Cardiac septum (tissue), 1 donor: ENCODE measurements at places on chromosomes 3 and 15. TPM values are rescaled to one million over a fixed set of nuclear protein-coding genes. Genes with fewer than 3 reads are reported as not detected.

Gene CAPN3
- 14.8 TPM for total RNA-seq

Gene IQCF5
- total RNA-seq, result not detected

Gene SPINK8
- not detected for total RNA-seq

Gene PIK3CA
- 28.8 TPM for total RNA-seq

Gene SLC22A14
- total RNA-seq, result 0.24 TPM

Gene SAMMSON
- 0.27 TPM for total RNA-seq

Gene CGNL1
- total RNA-seq, result 19.6 TPM

Gene VIPR1
- 0.89 TPM for total RNA-seq

Gene MFAP1
- 19.8 TPM for total RNA-seq

Gene DIS3L
- 30.9 TPM for total RNA-seq

Gene SLC22A13
- total RNA-seq, result 0.22 TPM

Gene IQCH
- 0.94 TPM for total RNA-seq

Gene LINS1
- 9.7 TPM for total RNA-seq

Gene COL6A5
- not detected for total RNA-seq

Gene PSTPIP1
- total RNA-seq, result 2.7 TPM

Gene ALPK3
- total RNA-seq, result 190 TPM

Gene SMAD6
- total RNA-seq, result 50.2 TPM

Gene MKRN3
- total RNA-seq, result 0.32 TPM

Gene ARHGAP31
- total RNA-seq, result 35.7 TPM

Gene CHRFAM7A
- total RNA-seq, result 3.8 TPM

Gene HIGD2B
- not detected for total RNA-seq

Gene EXOSC7
- 29.6 TPM for total RNA-seq

Gene LEKR1
- total RNA-seq, result 0.32 TPM

Gene C3orf20
- total RNA-seq, result 0.32 TPM

Gene CORO2B
- 2.7 TPM for total RNA-seq

Gene ADAMTS7
- 17.8 TPM for total RNA-seq

Gene KIAA1143
- total RNA-seq, result 24.0 TPM

Gene LRTM1
- not detected for total RNA-seq

Gene CELF6
- total RNA-seq, result 0.70 TPM

Gene SLMAP
- 578 TPM for total RNA-seq

Gene PROS1
- total RNA-seq, result 275 TPM

Gene PDZRN3
- total RNA-seq, result 66.0 TPM

Gene SIDT1
- 0.89 TPM for total RNA-seq

Gene SENP5
- 21.6 TPM for total RNA-seq

Gene HDAC11
- total RNA-seq, result 30.7 TPM
